Activated T-helper 17 cell treated with anti-CD3 and anti-CD28 coated beads, Interleukin-2, amount 50 U/mL, for 72 hours (primary cell): ENCODE measurements at places on chromosomes 2 and 18.
A peak's percentile ranks its signal among the peaks of the same experiment; 100 is the strongest.

- ATAC-seq = no peak
Measured at GRCh38 chr18:8627107-8627472, 17.9 kb downstream of the RAB12 start.

DNA sequence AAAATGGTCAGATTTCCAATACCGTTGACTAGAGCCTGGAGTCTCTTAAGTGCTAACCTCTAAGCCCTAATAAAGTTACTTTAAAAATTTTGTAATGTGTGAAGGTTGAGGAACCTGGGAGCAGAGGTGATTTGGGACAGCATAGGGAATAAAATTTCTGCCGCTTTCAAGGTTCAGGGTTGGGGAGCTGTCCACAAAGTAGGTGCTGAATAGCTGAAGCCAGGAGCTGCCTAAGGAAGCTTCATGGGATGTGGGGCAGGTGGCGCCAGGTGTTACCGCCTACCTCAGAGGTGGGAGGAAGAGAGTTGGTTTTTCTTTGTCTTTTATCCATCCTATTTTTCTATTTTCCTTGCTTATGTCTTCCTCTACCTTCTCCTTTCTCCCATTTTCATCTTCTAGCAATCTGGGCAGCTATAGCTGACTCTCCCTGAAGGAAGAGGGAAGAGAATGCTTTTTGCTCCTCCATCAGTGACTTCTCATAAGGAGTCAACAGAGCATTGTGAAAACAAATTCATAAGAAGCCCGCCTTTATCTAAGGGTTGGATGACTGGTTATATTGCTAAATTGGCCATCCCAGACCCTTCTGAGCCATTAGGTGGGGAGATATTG lies 178.7 kb downstream of the CLIP4 start:
- no peak for ATAC-seq

DNA sequence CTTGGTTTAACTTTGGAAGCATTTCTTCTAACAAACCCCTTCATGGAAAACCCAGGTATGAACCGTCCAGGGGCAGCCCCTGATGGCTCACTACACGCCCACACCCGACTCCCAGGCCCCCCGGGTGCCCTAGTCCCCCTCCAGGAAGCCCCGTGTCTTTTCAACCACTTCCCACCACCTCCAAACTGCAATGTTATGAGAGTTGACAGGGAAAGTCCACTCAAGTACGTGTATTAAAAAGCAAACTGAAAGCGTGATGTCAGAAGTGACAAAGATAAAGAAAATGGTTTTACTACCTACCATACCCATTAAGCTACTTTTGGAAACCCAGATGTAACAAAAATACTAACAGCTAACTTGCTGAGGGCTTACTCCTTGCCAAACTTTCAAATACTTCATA lies 51.5 kb downstream of the L3MBTL4 start:
- peak; percentile 44 for ATAC-seq

GRCh38 chr2:28030600-28030999 lies 140.1 kb downstream of the BABAM2 start:
- no peak for ATAC-seq

- no peak for ATAC-seq
Measured at GRCh38 chr2:179677077-179677688, 184.2 kb downstream of the ZNF385B start.

DNA sequence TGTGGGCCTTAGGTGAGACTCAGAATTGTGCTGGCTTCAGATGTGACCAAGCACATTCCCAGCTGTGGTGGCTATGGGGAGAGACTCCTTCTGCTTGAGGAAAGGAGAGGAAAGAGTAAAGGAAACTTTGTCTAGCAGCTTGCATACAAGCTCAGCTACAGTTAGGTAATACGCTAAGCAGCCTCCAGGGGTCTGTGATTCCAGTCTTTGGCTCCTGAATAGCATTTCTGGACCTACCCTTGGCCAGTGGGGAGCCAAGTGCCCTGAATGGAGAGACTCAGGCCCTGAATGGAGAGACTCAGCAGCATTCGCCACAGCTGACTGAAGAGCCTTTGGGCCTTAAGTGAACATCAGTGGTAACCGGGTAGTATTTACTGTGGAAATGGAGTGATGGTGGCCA lies 227.4 kb upstream of the CDH7 start:
- ATAC-seq = no peak

GRCh38 chr2:237535385-237536082 lies 30.8 kb upstream of the PRLH start:
- ATAC-seq = no peak

DNA sequence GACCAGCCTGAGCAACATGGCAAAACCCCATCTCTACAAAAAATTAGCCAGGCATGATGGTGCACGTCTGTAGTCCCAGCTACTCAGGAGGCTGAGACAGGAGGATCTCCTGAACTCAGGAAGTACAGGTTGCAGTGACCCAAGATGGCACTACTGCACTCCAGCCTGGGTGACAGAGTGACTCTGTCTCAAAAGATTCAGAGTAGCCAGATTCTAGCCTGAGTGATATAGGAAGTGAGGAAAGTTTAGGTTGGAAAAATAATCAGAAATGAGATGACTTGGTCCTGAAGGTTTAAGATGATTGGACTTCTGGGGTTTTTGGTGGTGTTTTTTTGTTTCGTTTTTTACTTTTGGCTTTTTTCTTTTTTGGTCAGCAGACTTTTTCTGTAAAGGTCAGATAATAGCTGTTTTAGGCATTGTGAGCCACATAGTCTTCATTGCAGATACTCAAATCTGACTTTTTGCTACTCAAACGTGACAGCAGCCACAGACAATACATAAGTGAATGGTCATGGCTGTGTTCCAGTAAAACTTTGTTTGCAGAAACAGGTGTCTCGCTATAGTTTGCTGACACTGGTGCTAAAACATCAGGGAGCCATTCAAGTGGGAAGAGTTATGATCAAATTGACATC lies 104.1 kb upstream of the UBXN4 start:
- peak; percentile 84 for ATAC-seq

DNA sequence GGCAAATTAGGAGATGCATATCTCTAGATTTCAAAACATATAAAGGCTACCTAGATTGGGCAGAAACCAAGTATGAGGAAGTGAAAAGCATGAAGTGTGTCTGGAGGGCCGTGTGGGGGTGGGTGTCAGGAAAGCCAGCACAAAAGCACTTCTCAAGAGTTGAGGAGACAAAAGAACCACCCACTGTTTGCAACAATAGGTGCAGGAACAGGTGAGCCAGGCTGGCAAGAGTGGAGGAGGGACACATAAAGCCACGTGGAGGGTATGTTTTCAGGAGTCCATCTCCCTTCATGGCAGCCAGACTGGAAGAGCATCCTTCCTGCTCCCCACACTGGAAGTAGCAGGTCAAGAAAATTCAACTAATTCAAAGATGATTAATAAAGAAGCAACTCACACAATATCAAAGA lies 96.4 kb downstream of the CERS6 start:
- ATAC-seq = no peak

GRCh38 chr2:2869553-2869952 lies 508.1 kb downstream of the EIPR1 start:
- no peak for ATAC-seq

DNA sequence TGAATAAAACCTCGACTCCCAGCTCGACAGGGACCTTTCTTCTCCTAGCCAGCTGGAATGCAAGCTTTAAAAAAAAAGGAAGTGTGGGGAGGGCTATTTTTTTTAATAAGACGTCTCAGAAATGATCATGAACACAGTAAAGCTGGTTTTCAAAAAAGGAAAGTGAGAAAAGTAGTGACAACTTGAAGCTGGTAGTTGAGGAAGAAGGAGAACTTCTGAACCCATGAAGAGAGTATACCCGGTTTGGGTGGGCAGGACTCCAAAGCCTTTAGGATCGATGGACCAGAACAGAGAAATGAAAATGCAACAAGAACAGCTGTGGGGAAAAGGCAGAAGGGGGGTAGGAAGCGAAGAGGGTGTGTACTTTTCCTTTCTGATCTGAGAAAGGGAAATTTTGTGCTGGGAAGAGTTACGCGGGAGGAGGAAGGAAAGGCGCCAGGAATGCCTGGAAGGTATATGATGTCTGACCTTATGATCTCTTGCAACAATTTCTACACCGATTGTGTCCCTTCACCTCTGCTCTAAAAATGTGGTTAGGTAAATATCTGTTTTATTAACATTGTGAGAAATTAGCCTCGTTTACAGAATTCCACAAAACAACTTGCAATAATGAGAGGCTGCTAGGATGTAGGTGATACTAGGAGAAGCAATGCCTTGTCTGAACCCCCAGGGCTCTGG lies 22.6 kb upstream of the CYP1B1 start:
- ATAC-seq = no peak

GRCh38 chr2:180578441-180578840 lies 402.0 kb upstream of the UBE2E3 start:
- ATAC-seq = no peak
